ENCODE measurements at places on chromosomes 16 and 17.

DNA sequence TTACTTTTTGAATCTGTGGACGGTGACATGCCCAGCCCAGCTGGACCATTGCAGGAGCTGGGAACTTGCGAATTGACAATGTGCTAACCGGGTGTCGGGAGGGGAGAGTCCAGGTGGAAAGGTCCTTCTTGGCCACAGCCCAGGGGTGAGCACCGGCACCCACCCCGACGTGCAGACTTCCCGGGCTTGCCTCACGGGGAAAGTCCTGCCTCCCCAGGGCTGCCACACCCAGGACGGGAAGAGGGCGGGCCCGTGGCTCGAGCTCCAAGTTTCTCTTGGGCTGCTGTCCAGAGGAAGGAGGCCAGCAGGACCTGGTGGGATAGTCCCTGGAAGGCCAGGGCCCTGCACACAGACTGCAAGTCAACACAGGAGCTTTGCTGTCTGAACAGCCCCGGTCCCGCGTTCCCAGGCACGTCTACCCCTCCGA, 17.7 kb downstream of the CARD14 start:
- DNase-seq = no peak

DNA sequence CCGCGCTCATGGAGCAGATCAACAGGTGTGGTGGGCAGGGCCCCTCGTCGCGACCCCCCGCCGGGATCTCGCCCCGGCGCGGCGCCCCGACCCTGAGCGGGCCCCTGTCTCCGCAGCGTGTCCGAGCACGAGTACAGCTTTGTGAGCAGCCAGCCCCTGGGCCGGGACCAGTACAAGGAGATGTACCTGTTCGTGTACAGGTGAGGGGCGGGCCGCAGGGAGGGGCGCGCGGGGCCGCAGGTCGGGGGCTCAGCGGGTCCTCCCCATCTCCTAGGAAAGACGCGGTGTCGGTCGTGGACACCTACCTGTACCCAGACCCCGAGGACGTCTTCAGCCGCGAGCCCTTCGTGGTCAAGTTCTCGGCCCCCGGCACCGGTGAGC, 848 bp downstream of the DNASE1L2 start:
- DNase-seq = no peak

DNA sequence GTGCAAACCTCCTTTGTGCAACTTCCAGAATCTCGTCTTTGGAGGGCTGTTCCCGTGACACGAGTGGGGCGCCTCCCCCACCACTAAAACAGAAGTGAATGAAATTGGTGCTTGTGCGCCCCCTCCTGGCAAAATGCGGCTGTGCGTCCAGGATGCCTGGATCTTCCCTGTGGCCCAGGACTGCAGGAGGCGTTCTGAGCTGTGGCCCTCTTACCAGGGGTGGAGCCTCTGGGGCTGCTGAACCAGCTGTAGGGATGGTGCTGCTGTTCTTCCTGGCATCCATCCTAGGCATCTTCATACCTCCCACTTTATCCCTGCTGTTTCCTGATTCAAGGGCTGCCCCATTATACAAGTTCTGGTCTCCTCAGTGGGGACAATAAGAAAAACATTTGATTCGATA, 18.5 kb upstream of the NAGLU start:
- DNase-seq = peak; percentile 64

DNA sequence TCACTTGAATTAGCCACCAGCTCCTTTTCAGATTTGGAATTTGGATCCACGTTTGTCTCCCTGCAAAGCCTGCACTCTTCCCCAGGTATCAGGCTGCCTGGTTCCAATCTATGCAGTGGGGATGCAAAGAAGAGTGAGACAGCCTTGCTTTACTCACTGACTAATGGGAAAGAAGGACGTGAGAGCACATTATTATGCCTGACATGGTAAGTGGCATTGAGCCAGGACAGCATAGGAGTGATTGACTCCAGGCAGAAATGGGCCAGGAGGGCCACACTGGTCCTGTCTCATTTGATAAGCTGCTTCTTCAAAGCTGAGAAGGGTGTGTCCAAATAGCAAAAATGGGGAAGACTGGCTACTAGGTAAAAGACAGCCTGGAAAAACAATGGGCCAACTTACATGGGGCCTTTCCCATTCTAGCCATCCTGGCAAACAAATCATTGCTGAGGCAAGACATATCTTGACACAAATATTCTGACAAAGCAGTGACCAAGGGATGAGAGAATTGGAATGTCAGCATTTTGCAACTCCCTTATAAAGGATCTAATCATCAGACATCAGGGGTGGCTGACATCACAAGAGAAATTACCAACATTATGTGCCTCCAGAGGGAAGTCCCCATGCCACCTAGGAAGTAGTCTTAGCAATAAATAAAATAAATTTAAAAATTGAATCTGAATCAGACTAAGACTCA, 38.6 kb downstream of the CDH11 start:
- DNase-seq = no peak

DNA sequence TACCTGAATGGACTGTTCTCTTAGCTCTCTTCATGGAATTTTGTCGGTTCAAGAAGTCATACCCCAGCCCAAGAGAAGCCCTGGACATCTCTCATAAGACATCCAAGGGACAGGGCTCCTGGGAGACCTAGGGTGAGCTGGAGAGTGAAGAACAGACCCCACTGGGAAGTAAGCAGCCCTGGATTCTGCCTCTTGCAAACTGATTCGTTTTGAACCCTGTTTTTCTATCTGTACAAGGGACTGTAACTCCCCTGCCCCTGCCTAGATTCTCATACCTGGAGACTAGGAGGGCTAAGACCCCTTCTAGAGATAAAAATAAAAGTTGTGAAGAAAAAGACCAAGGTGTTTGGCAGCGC, 449 bp downstream of the CCL3L1 start:
- no peak for DNase-seq

- DNase-seq = no peak
Measured at GRCh38 chr16:18062713-18063112, 273.8 kb downstream of the NPIPA8 start.

DNA sequence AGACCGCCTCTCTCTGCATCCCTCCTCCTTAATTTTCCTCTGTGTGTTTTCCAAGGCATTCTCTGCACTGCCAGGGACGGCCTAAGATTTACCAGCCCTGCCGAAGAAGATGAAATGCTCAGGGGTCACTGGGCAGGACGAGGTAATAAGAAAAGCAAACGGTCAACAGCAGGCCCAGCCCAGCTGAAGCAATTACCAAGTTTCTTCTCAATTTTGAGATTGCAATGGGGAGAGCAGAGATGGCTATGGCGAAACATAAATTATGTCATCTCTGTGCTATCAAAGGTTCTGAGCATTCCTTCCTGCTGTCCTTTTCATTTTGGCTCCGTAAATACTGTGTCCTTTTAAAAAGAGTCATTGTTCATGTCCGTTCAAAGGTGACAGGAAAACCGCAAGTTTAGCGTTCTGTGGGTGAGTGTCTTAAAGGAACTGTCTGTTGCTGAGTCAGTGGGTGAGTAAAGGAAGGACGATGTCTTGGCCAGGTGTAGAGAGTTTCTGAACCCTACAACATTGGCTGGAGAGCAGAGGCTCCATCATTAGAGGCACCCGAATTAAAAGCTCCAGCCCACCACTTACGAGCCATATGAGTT, 753.9 kb upstream of the EEF2KMT start:
- DNase-seq = no peak

GRCh38 chr17:1617620-1618174, 10.9 kb downstream of the SLC43A2 start:
- DNase-seq = no peak

DNA sequence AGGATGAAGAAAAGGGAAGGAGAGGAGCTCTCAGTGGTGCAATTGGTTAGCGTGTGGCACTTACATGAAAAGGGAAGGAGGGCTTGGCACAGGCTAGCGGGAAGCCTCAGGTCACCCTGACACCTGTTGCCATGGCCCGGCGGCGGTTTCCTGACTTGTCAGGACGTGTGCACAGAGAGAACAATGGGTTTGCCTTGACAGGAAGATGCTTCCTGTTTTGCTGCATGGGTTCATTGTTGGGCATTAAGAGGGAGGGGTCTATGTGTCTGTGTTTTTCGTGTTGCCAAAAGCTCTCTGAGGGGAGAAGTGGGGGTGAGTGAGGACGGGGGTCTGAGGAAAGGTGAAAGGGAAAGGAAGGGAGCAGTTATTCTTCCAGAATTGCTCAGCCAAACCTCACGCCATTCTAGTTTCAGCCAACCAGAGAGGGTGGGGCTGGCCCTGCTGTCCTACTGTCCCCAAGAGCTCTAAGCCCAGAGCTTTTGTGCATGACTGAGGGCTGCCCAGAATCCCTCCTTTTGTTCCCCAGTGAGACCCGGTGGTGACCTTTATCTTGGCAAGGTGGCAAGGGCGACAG, 17.1 kb upstream of the CCR7 start:
- no peak for DNase-seq

DNA sequence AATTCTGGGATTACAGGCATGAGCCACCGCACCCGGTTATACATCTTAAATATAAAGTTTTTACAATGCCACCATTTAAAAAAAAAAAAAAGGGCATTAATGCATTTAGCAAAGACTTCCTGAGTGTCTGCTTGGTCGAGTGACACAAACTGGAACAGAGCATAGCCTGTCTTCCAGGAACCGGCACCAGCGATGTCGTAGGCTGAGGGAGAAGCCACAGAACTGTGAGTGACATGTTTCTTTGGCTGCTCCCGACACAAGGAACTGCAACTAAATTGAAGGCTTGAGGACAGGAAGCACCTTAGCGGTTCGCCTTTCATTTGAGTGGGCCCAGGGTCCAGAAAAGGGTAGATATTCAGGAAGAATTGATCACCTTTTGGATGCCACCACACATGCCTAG, 717.8 kb downstream of the MAF start:
- no peak for DNase-seq

- no peak for DNase-seq
Measured at GRCh38 chr16:1099189-1100083, 3.4 kb upstream of the C1QTNF8 start.

- DNase-seq = no peak
Measured at GRCh38 chr17:43578699-43579565, 32.8 kb upstream of the ETV4 start.

GRCh38 chr17:81993729-81994592, 16.5 kb downstream of the ASPSCR1 start:
- no peak for DNase-seq

GRCh38 chr16:86997058-86997457, 320.1 kb downstream of the C16orf95 start:
- DNase-seq = no peak

DNA sequence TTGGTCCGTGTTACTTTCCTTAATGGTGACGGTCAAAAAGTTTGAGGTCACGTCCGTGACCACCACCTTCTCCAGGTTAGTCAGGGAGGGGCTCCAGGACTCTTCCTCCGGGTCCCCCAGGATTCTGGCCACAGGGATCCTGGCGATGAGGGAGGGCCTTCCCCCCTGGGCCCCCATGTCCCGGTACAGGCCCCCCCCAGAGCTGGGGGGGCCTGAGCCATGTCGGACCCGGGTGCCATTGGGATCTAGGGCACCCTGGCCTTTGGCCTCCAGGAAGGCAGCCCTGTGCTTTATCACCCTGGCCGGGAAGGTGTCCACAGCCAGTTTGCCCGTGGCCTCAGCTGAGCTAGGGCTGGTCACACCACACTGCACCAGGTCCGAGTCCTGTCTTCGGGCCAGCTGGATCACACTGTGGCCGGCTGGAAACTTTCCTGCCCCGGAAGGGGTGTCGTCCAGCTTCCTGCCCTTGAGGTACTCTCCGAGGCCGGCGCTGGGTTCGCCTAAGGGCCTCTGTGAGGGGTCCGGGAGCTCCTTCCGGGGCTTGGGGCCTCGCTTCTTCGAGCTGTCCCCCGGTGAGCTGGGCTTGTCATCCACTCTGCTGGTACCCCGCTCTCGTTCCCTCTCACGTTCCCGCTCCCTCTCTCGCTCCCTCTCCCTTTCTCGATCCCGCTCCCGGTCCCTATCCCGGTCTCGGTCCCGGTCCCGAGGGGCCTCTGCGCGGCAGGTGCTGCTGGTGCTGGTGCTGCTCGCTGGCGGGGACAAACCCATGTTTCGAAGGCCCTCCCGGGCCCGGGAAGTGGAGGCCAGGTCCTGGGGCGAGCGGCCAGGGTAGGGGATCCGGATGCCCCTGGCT, 2.0 kb downstream of the CBX8 start:
- DNase-seq = no peak

DNA sequence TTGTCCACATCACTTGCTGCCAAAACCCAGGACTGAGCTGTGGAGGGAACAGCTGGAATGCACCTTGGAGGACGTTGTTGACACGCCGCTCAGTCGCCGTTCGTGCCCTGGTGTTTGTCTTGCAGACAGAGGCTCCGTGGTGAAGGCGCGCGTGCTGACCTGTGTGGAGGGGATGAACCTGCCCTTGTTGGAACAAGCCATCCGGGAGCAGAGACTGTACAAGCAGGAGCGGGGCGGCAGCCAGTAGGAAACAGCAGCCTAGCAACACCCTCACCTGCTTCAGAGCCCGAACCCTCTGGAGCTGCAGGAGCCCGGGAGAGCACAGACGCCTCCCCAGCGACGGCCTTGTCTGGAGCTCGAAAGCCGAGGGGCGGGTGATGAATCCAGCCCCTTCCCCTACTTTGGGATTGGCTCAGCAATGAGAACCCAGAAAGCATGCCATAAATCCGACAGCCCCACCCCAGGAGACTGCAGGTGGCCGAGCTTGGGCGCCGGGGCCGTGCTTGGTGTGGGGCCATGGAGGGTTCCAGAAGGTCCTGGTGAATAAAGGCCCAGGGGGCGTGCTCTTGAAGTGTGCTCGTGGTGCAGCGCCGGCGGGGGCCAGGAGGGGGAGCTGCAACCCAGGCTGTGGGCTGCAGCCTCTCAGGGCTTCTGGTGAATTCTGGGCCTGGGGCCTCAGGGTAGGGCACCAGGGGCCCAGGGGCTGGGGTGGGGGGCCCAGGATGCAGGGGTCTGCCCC, 470 bp upstream of the CDK3 start:
- DNase-seq = peak; percentile 24

GRCh38 chr16:2295056-2295798, 27.3 kb upstream of the RNPS1 start:
- DNase-seq = no peak

DNA sequence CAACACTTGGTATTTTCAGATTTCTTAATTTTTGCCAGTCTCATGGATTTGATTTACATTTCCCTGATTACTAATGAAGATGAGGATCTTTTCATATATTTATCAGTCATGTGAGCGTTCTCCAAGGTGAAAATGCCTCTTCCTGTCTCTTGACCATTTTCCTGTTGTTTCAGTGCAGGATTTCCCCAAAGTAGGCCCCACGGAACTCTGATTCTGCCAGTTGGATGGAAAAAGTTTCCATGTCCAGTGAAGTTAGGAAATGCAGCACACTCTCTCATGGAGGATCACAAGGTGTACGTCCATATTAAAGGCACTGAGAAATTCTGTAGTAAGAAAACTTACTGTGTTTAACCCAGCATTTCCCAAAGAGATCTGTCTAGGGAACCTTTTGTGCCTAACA, 16.5 kb upstream of the LIMD2 start:
- DNase-seq = no peak

- DNase-seq = peak; percentile 97
Measured at GRCh38 chr17:77331301-77331864, 190.6 kb downstream of the SEC14L1 start.

GRCh38 chr16:64846966-64847365, 274.9 kb downstream of the CDH11 start:
- DNase-seq = no peak

GRCh38 chr16:72793716-72794115, 254.2 kb downstream of the ZFHX3 start:
- no peak for DNase-seq
